ENCODE measurements at places on chromosomes 2 and 18. TPM values are rescaled to one million over a fixed set of nuclear protein-coding genes. Genes with fewer than 3 reads are reported as not detected.

Gene LYPD6
- 0.52 TPM for total RNA-seq

Gene VWA3B
- total RNA-seq: not detected

Gene HOXD1
- total RNA-seq: not detected

Gene LAMA3
- total RNA-seq: 7.1 TPM

Gene BCL11A
- 1.2 TPM for total RNA-seq

Gene CD8A
- not detected for total RNA-seq

Gene IL37
- not detected for total RNA-seq

Gene ALPG
- total RNA-seq: not detected

Gene DGUOK
- total RNA-seq: 44.7 TPM

Gene DHRS9
- not detected for total RNA-seq

Gene STPG4
- total RNA-seq: 0.52 TPM

Gene UGT1A3
- total RNA-seq: not detected

Gene CCDC121
- 2.3 TPM for total RNA-seq

Gene FBXO36
- total RNA-seq: 6.5 TPM

Gene UBE2E3
- 48.8 TPM for total RNA-seq

Gene RETREG2
- total RNA-seq: 87.0 TPM

Gene KLHL29
- total RNA-seq: 13.1 TPM

Gene ACADL
- total RNA-seq: 0.65 TPM

Gene RBFA
- total RNA-seq: 21.3 TPM

Gene MC2R
- total RNA-seq: not detected

Gene CMPK2
- 1.8 TPM for total RNA-seq

Gene PKDCC
- total RNA-seq: 12.3 TPM

Gene LONRF2
- 0.39 TPM for total RNA-seq

Gene SCN3A
- 0.54 TPM for total RNA-seq

Gene HOXD13
- total RNA-seq: 0.13 TPM

Gene UGT1A6
- not detected for total RNA-seq
